ENCODE measurements at places on chromosomes 4 and X. TPM values are rescaled to one million over a fixed set of nuclear protein-coding genes. Genes with fewer than 3 reads are reported as not detected.

Gene MXD4
- 53.5 TPM for total RNA-seq

Gene RAP1GDS1
- total RNA-seq: 49.9 TPM

Gene CT45A10
- total RNA-seq: not detected

Gene KLHL34
- not detected for total RNA-seq

Gene NAA11
- total RNA-seq: not detected

Gene CXCL10
- 0.92 TPM for total RNA-seq

Gene RPA4
- 12.2 TPM for total RNA-seq

DNA sequence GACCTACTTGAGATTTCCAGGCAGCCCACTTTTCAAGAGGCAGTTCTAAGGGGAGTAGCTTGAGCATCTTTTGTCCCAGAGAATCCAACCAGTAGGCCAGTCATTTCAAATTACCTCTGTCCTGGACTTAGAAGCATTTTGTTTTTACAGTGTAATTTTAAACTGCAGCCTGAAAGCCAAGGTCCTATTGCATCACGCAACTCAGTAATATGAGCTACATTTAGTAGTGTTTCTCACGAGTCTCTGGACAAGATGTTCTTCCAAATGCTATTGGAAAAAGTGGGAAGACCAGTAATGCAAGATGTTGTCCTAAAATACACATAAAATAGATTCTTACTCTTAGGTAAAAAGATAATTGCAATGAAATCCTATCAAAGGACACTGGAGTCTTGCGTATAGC, 182.5 kb upstream of the ARX start:
- DNase-seq: no peak
- H3K27ac ChIP-seq: no peak overlapping the region
- H3K36me3 ChIP-seq: no peaks in the 10 kb centered on the region
- H3K27me3 ChIP-seq: no peaks in the 10 kb centered on the region

DNA sequence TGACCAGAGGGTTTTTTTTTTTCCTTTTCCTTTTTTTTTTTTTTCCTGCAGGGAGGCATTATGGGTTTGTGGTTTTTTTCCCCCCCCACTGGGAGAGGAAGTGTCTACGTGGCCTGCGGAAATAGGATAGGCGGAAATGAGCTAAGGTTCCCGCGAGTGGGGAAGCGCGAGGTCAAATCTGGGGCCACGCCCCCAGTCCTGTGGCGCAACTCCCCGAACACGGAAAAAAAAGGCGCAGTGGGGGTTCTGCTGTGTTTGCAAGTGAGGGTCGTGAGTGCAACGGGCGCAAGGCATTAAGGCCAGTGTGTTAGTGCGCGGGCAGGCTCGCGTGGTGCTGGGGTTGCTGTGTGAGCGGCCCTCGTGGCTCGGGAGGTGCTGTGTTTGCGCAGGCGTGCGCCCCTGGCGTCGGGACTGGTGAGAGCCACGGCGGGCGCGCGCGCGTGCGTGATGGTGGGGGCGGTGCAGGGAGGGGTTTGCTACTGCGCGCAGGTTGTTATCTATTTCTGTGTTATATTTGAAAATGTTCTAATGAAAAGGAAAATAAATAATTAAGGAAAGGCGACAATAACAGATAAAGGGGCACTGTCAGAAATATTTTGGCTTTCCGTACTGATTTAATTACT, 685 bp upstream of the MORF4L2 start:
- peak; percentile 89 for DNase-seq
- H3K27ac ChIP-seq: peak overlapping the region; percentile 96

DNA sequence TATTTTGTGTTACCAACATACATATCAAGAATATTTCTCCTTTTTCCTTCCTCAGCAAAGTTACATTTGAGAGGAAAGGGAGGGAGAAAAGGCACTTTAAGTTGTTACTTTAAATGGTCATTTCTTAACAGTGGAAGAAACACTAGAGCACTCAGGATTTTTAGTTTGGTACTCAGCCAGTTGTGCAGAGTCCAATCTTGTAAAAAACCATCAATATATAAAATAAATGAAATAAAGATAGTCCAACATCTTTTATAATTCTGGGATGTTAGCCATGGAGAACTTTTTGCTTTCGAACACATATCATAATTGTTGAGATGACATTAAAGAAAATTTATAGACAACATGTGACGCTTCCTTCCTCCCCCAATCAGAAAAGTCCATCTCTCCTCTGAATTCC, 253.8 kb downstream of the QDPR start:
- no peaks in the 10 kb centered on the region for H3K4me1 ChIP-seq
- H3K36me3 ChIP-seq: no peaks in the 10 kb centered on the region
- H3K27me3 ChIP-seq: no peaks in the 10 kb centered on the region
- DNase-seq: peak; percentile 44

DNA sequence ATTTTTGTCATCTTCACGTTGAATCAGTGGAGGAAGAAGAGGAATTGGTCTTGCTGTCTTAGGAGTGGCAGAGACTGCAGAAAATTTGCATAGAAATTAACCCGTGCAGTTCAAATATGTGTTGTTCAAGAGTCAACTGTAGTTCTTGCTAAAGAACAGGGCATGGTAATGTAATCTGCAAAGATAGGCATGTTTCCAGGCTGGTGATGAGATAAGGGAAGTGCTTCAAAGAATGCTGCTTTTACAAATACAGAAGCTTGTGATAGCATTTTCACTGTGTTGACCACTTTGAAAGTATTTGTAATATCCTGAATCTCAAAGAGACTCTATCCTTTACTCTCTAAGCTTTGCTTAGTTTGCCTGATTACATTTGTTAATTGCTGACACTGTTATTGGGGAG, 60.1 kb downstream of the PRRG1 start:
- no peak overlapping the region for H3K4me3 ChIP-seq
- no peaks in the 10 kb centered on the region for H3K27me3 ChIP-seq
- DNase-seq: no peak
- H3K27ac ChIP-seq: no peak overlapping the region
- no peaks in the 10 kb centered on the region for H3K4me1 ChIP-seq
- no peaks in the 10 kb centered on the region for H3K36me3 ChIP-seq

DNA sequence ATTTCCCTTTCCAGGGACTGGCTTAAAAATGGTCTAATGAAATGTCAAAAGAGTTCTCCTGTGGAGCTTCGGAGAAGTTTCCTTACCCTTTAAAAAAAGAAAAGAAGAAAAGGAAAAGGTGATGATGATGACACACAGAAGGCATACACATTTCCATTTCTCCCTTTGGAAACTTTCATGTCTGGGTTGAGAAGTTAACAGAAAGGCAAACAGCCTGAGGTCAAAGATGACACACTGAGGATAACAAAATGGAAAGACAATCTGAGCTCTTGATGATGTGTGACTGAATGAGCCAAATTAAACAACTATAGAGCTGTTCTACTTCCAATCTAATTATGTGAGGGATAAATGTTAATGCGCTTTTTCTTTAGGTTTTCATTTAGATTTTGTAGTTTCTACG, 32.2 kb downstream of the NFXL1 start:
- DNase-seq: no peak
- H3K4me3 ChIP-seq: no peak overlapping the region
- no peaks in the 10 kb centered on the region for H3K4me1 ChIP-seq
- H3K27me3 ChIP-seq: no peaks in the 10 kb centered on the region
- H3K27ac ChIP-seq: no peak overlapping the region

- no peaks in the 10 kb centered on the region for H3K36me3 ChIP-seq
- no peaks in the 10 kb centered on the region for H3K4me1 ChIP-seq
- no peaks in the 10 kb centered on the region for H3K27me3 ChIP-seq
- no peak overlapping the region for H3K27ac ChIP-seq
- no peak overlapping the region for H3K4me3 ChIP-seq
Observed at GRCh38 chrX:112888916-112889315, 48.3 kb upstream of the AMOT start.

- H3K36me3 ChIP-seq: no peaks in the 10 kb centered on the region
- no peaks in the 10 kb centered on the region for H3K27me3 ChIP-seq
- H3K4me3 ChIP-seq: no peak overlapping the region
Observed at GRCh38 chr4:96598465-96598864, 758.6 kb downstream of the PDHA2 start.

- H3K4me1 ChIP-seq: no peaks in the 10 kb centered on the region
- H3K27me3 ChIP-seq: no peaks in the 10 kb centered on the region
Observed at GRCh38 chr4:80125252-80126177, 52.5 kb upstream of the ANTXR2 start.

GRCh38 chr4:107725281-107725859, 5.3 kb upstream of the PAPSS1 start:
- no peaks in the 10 kb centered on the region for H3K36me3 ChIP-seq
- no peak for DNase-seq
- no peak overlapping the region for H3K4me3 ChIP-seq
- no peaks in the 10 kb centered on the region for H3K4me1 ChIP-seq
- no peak overlapping the region for H3K27ac ChIP-seq

GRCh38 chrX:34879346-34879745, 63.2 kb upstream of the FAM47B start:
- no peak overlapping the region for H3K27ac ChIP-seq
- DNase-seq: no peak
- H3K27me3 ChIP-seq: no peaks in the 10 kb centered on the region
- no peaks in the 10 kb centered on the region for H3K36me3 ChIP-seq

GRCh38 chrX:25012433-25012735, 3.4 kb downstream of the ARX start:
- no peaks in the 10 kb centered on the region for H3K36me3 ChIP-seq
- DNase-seq: no peak
- H3K4me3 ChIP-seq: peak overlapping the region; percentile 38
- no peak overlapping the region for H3K27ac ChIP-seq
- H3K27me3 ChIP-seq: peaks cover 99% of the 10 kb centered on the region
- peaks cover 27% of the 10 kb centered on the region for H3K4me1 ChIP-seq

- H3K27me3 ChIP-seq: no peaks in the 10 kb centered on the region
- no peak overlapping the region for H3K27ac ChIP-seq
- H3K36me3 ChIP-seq: no peaks in the 10 kb centered on the region
- peaks cover 6% of the 10 kb centered on the region for H3K4me1 ChIP-seq
Observed at GRCh38 chrX:44306356-44306755, 37.1 kb downstream of the EFHC2 start.

DNA sequence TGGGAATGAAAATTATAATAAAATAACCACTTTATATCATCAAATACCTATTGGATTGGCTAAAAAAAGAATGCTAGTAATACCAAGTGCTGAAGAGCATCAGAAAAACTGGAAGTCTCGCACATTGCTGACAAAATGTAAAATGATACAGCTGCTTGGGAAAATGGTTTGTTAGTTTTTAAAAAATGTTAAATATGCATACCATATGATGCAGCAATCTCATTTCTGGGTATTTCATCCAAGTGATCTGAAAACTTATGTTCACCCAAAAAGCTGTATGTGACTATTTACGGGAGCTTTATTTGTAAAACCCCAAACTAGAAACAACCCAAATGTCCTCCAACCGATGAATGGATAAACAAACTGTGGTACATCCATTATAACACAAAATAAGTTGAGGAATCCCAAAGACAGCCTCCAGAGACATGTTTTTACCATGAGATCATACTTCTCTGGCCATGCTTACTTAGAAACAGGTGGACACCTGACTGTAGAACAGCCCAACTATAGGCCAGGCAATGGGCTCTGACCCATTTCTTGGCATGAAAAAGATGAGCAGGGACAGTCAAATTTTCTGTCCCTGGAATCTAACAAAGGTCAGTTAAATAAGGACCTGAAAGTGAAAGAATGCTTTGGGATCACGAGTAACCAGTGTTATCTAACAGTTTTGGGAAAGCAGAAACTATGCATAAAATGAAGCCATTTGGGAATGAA, 47.5 kb upstream of the FAM120C start:
- H3K4me1 ChIP-seq: no peaks in the 10 kb centered on the region
- H3K27me3 ChIP-seq: no peaks in the 10 kb centered on the region
- H3K27ac ChIP-seq: no peak overlapping the region
- peak; percentile 11 for DNase-seq
- H3K36me3 ChIP-seq: no peaks in the 10 kb centered on the region

DNA sequence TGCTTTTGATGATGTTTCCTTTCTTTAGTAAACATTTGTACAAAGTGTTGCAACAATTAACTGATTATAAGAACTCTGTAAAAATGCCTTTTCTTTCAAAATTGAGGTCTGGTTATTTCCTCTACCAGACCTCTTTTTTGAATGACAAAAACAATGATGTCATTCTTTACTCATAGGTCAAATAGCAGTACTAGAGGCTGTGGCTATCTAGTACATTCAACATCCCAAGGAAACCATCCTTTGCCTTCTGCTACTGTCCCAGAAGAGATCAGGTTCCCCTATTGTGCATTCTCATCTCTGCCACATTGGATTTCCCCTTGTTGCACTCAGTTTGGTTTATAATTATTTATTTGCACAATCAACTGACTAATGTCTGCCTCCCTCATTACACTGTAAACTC, 19.1 kb upstream of the MAD2L1 start:
- H3K27me3 ChIP-seq: no peaks in the 10 kb centered on the region
- H3K27ac ChIP-seq: no peak overlapping the region
- H3K4me3 ChIP-seq: no peak overlapping the region
- DNase-seq: no peak

GRCh38 chr4:53116954-53117353, 248.9 kb downstream of the SCFD2 start:
- no peak for DNase-seq
- no peaks in the 10 kb centered on the region for H3K36me3 ChIP-seq
- no peak overlapping the region for H3K4me3 ChIP-seq

DNA sequence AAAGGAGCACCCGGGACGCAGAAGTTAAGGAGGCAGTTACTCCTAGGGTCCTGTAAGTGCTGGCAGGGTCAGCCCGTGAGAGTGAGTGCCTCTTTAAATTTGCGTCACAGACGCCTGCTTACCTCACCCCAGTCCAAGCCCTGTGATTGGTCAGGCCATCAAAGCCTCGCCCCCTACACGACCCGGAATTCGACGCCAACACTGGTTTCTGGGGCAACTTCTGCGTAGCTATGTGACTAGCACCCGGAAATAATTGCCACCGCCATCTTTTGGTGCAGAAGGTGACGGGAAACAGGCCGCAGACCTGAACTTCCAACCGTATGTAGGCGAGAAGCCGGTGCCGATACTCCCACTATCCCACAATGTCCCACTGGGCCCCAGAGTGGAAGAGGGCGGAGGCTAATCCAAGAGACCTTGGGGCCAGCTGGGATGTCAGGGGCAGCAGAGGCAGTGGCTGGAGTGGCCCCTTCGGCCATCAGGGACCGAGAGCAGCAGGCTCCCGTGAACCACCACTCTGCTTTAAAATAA, at the start of gene DDX53:
TSS of gene DDX53 (plus strand) at position 265 of the 528 bp plus-strand sequence. CDS start at position 363, 98 bp downstream.
- no peaks in the 10 kb centered on the region for H3K36me3 ChIP-seq
- H3K27me3 ChIP-seq: no peaks in the 10 kb centered on the region
- DNase-seq: no peak
- no peak within 1 kb of the TSS for H3K4me3 ChIP-seq
- no peaks in the 10 kb centered on the region for H3K4me1 ChIP-seq

DNA sequence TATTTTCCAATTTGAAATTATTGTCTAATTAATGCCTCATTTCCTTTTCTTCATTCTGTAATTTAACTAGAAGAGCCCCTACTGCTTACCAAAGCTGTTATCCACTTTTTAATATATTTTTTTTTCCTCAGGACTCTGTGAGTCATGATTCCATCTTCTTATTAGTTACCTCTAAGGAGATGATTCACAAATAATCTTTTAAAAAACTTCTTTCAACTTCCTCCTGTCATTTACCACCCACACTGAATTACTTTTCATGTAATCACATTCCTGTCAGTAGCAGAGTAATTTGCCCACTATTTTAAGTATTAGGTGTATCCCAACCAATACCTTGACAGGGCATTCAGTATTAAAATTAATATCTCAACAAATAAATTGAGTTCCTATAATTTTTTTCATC, 470.9 kb upstream of the ADGRL3 start:
- H3K4me3 ChIP-seq: no peak overlapping the region
- no peaks in the 10 kb centered on the region for H3K4me1 ChIP-seq
- H3K36me3 ChIP-seq: no peaks in the 10 kb centered on the region
- no peaks in the 10 kb centered on the region for H3K27me3 ChIP-seq
